ENCODE measurements at places on chromosomes 1 and 21.

GRCh38 chr1:182624577-182624976 lies 20.4 kb upstream of the RGS16 start:
- DNase-seq, result no peak

- DNase-seq, result no peak
These were observed 356.3 kb upstream of the DPYD start for GRCh38 chr1:98277118-98277517.

- DNase-seq, result no peak
These were observed 84.3 kb downstream of the COL11A1 start for GRCh38 chr1:103024051-103024450.

DNA sequence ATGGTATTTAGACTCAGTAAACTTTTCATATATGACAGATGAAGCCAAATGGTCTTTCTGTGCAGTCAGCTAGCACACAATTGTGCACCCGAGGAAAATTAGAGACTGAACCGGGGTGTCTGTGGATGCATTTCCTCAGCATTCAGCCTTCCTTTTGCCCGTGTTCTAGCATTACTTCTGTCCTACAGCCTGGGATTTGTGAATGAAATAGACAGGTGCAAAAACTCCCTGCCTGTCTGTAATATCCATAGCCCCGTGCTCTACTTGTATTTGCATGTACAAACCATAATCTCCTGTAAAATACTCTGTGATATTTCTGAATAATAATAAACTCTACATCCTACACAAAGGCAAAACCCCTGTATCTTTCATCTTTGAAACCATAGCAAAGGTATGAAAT lies 64.8 kb upstream of the LGALS8 start:
- DNase-seq, result no peak

DNA sequence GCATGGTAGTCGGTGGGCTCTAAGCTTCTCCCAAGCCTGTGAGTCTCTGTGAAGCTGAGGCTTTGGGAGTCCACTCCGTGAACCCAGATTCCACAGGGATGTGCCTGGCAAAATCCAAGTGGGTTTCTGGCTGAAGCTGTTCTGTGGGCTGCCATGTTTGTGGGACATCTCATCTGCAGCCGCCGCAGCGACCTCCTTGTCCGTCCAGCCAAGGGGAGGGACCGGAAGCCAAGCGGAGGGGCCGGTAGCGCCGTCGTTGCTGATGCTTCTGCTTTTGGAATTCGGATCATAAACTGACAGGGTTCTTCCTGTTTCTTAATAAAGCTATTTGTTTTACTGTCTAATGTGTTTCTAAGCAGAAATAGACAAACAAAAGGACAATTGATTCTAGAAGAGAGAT lies 13.3 kb downstream of the KIF26B start:
- DNase-seq, result no peak

DNA sequence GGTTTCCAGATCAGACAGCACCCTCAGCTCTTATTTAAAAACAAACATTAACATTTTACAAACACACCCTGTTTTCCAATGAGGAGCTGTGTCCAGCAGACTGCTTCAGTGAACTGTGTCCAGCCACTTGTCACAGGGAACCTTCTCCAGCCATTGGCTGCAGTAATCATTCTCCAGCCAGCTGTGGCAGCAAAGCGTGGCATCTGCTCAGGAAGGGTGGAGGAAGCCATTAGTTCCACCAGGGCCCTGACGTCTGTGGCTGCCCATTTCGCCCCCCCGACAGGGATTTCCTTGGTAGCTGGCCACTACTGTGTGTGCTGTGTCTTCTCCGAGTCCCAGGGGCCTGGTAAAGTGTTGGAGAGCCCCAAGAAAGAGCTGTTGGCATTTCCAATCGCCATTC lies 62.9 kb upstream of the SELENON start:
- no peak for DNase-seq

- no peak for DNase-seq
These were observed 11.6 kb downstream of the JMJD4 start for GRCh38 chr1:227723474-227723873.

DNA sequence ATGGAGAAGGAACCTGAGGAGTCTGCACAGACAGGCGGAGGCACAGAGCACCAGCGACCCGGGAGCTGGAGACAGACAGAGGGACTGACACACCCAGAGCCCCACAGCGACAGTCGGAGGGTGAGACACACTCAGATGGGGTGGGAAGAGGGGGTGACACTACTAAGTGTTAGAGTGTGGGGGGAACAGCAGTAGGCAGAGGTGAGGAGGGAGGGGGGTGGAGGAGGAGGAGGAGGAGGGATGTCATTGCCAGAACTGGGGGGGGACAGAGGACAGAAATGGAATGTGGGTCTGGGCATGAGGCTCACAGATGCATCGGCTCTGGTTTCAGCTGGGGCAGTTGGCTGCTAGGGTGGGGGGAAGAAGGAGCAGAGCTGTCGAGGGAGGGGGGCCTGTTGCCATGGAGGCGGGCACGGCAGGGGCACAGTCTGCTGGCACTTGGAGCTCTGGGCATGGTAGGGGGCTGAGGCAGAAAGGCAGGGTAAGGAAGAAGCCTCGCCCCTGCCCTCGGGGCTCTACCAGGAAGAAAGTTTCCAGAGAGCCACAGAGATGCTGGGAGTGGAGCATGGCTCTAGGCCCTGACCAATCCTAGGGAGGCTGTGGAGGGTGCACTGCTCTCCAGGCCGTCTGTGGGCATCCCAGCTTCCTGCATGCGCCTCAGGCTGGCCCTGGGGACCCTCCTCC lies 37.3 kb downstream of the AHDC1 start:
- peak; percentile 58 for DNase-seq

DNA sequence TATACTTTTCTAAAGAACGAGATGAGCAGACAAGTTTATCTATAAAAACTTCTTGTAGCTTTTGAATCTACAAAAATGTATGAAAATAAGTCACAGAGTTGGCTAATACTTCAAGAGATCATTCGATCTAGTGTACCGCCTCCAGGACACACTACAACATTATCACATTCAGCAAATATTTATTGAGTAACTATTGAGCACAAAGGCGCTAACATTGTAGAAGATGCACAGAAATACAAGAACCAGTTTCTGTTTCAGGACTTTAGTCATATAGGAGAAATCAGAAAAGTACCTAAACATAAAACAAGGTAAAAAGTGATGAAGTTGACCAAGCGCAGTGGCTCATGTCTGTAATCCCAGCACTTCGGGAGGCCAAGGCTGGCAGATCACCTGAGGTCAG lies 20.6 kb downstream of the WASF2 start:
- DNase-seq, result no peak

GRCh38 chr21:16169779-16170178 lies 440.0 kb downstream of the USP25 start:
- DNase-seq, result no peak

Data from uterus (tissue), 4 donors.